ENCODE measurements at places on chromosomes 5 and 9.
A peak's percentile ranks its signal among the peaks of the same experiment; 100 is the strongest.

GRCh38 chr9:121593066-121593465 is 58.4 kb upstream of the DAB2IP start:
- no peak for DNase-seq

DNA sequence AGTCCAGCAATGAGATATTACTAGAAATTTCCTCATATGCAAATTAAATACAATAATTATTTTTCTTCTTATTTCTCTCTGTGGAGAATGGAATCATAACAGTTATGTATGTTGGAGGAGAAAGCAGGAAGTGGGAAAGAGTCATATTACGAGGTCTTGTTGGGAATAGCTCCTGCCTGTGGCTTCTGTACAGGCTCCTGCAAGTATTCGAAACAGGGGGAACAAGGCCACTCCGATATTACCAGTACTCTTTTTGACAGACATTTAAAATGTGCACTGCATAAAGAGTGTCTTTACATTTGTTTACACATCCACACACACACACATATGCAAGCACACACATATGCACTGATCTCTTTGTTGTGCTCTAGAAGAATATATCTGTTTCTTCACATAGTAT is 812.0 kb upstream of the ZNF608 start:
- no peak for DNase-seq

DNA sequence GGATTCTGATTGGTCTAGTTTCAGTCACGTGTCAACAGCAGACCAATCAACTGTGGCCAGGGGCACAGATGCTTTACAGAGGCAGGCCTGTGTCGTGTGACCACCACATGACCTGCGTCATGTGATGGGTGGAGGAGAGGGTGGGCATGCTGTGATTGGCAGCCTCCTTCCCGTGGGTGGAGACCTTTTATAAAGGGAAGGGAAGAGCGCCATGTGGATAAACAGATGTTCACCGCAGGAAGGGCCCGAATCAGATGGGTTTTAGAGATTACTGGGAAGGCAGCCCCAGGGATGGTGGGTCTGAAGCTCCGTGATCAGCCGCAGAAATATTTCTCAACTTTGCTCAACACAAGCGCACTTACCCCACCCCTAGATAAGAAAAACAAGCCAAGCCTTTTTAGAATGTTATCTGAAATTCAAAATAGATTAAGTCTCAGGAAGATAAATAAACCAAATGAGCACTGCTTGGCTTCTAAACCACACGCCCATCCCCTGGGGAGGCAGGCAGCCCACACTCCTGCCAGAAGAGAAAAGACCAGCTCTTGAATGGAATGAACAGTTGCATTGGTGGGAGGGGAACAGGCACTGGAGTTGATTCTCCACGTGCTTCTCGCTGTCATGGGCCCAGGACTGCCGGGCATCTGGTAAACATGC is 43.6 kb downstream of the ROPN1L start:
- DNase-seq = peak; percentile 36

GRCh38 chr9:131227112-131227958 is 49.0 kb downstream of the FAM78A start:
- peak; percentile 46 for DNase-seq

DNA sequence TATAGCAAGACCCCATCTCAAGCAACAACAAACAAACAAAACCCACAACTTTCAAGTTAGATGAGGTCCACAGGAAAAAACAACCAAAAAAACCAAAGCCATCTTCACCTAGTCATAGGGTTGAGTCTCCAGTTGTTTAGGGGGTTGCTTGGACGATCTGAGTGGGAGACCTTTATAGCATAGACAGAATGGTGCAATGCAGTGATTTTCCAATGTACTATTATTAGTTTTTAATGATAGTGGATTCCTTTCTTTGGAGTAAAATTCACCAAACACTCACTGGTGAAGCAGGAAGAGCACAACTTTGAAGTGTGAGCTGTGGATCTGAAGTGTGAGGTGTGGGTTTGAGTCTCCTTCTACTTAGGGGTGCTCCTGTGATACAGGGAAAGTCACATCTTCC is 67.0 kb upstream of the KLF9 start:
- DNase-seq = no peak

GRCh38 chr5:67530609-67531255 is 334.1 kb upstream of the CD180 start:
- no peak for DNase-seq

- peak; percentile 36 for DNase-seq
Measured at GRCh38 chr5:77638763-77639671, 504 bp upstream of the OTP start.

DNA sequence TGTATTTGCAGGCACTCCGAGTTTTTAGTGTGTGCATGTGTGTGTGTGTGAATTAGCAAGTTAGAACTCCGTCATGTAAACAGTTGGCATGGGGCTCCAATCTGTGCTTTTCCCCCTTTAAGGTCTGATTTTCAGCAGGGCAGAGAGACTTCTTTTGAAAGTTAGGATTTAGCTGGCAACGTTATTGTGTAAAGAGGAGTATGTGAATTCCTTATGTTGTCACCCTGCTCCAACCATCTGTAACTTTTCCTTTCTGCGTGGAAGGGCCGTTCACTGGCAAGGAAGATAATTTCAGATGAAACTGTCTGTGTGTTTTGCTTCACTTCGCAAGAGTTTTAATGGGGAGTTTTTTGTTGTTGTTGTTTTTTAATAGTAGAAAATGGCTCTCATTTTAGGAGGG is 332 bp downstream of the SGCD start:
- no peak for DNase-seq

GRCh38 chr9:99383536-99383935 is 161.5 kb downstream of the SEC61B start:
- no peak for DNase-seq

DNA sequence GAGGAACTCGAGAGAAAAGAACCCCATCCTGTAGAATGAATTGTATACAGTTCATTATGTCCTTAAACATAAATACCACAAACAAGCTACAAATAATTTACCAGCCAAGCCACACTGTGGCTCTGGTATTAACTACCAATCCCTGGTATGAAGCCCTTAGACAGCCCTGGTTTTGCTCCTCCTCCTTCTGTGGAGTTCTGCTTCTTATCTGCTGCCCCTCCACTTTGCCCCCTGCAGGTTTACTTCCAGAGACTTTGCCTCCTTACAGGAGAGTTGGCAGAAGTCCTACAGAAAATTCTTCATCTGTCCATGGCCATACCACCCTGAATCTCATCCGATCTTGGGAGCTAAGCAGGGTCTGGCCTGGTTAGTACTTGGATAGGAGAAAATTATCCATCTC is 219.8 kb downstream of the ACTL7B start:
- DNase-seq = no peak

DNA sequence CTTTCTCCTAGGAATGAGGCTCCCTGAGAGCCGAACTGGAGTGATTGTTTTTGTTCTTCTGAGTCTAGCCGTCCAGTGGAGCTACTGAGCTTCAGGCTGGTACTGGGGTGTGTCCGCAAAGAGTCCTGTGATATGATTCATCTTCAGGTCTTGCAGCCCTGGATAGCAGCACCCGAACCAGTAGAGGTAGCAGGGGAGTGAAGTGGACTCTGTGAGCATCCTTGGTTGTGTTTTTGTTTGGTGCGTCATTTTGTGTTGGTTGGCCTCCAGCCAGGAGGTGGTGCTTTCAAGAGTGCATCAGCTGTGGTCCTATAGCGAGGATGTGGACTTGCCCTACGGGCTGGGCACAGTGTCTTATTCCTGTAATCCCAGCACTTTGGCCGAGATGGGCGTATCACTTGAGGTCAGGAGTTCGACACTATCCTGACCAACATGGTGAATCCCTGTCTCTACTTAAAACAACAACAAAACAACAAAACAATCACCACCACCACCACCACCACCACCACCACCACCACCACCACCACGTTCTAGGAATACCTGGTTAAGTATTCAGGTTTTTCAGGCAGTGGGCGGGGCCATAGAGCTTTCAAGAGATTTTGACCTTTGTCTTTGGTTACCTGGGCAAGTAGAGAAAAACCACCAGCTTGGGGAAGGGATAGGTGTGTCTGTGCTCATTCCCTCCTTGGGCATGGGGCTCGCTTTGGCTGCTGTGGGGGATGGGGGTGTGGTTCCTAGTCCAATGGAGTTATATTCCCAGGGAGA is 154.0 kb downstream of the WDR70 start:
- DNase-seq = no peak

- no peak for DNase-seq
Measured at GRCh38 chr9:108885643-108886348, 23.7 kb downstream of the ACTL7A start.

DNA sequence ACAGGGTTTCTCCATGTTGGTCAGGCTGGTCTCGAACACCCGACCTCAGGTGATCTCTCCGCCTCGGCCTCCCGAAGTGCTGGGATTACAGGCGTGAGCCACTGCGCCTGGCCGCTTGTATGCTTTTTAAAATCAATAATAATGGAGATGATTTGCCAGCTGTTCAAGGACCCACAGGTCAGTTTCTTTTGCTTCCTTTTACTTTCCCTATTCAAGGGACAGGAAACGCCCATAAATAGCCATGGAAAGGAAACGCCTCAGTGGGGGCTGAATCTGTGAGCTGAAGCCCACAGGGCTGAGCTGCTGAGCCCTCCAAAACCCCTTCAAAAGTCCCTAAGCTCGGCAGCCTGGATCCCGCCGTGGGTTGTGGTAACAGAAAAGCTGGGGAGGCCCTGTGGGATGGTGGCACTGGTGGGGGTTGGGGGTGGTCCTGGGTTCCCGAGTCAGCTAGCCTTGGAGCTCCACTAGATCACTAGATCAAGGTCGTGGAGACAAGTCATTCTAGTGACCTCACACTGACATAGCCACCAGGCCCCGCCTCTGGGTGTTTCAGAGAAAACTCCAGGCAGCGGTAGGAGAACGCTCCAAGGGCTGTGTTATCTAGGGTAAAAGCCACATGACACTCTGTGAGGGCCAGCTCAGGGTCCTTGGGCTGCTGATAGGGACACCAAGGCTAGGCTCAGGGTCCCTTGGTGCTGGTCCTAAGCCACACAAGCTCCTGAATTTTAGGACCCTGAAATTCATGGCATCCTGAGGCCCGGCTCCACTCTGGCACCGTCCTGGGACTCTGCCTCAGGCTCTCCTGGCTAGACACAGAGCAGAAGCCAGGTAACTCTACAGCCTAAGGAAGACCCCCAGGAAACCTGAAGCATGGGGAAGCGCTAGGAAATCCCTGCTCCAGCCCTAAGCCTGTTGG is 18.0 kb upstream of the DUSP1 start:
- no peak for DNase-seq

DNA sequence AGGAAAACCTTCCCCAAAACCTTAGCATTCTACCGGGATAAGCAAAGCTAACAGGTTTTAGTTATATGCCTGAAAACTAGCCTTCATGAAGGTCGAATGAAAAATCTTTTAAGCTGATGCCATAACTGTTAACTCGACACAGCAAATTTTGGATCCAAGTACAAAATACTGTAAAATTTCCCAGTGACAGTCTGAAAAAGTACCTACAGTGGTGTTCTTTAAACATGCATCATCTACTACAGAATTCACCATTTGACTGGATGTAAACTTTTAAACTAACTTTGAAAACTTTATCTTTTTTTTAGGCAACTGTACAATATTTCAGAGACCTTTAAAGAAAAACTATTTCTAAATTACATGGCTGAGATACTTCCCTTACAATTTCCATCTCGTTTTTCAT is 791 bp downstream of the RAPGEF6 start:
- no peak for DNase-seq

All from suppressor macrophage (primary cell).